Stimulated activated CD4-positive, alpha-beta T cell treated with anti-CD3 and anti-CD28 coated beads, Interleukin-12 subunit alpha, Interleukin-12 subunit beta, amount 100 ng/mL, for 24 hours (primary cell): ENCODE measurements at places on chromosomes 13 and 19.

DNA sequence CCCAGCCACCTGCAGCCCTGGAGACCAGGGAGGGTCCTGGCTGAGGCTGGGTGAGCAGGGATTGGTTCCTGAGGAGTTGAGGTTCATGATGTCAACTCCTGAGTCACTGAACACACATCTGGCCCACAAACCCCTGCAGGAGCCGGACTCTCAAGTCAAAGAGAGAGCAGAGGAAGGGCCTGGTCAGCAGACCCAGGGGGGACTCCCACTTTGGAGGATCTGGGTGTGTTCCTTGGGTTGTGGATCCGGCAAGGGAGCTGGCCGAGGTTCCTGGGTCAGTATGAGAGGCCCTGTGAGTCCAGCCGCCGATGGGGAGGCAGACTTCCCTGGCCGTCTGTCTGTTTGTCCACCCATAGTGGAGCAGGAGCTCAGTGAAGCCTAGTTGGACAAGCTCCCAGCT lies 4.0 kb downstream of the SLC7A10 start:
- no peak for DNase-seq

DNA sequence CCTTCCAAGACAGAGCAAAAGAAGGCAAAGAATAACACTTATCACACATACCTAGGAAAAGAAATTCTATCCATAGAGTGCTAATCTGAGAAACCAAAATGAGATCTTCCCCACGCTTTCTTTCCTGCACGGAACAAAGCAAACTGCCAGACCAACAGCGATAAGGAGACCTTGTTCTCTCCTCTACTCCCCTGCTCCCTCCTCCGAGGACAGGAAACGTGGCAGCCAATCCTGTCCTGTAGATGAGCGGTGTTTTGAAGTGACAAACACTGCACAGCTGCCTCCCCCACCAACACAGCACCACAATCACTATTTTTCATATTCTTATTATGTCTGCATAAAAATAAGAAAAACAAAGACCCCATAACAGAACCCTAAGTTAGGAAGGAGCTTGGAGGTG lies 113.9 kb upstream of the IRS2 start:
- DNase-seq: no peak

GRCh38 chr19:7355151-7355820 lies 6.5 kb downstream of the ARHGEF18 start:
- no peak for DNase-seq

GRCh38 chr19:37635076-37636056 lies 19.9 kb downstream of the ZFP30 start:
- no peak for DNase-seq

- no peak for DNase-seq
These were observed 194.0 kb upstream of the SLITRK1 start for GRCh38 chr13:84076280-84076679.

- no peak for DNase-seq
These were observed 5.1 kb downstream of the IGFLR1 start for GRCh38 chr19:35736913-35737886.

DNA sequence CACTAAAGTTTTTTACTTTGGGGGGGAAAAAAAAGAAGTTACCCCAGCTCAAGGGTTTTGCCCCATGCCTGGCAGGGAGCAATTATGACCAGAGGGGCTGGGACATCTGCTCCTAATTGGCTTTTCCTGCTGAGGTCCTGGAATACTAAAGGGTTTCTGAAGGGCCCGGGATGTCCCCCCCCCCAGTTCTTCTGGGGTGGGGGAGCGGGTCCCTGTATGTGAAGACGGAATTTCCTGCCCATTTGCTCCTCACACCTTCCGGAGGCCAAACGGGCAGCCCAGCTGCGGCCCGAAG lies 1.1 kb upstream of the DLL3 start:
- DNase-seq: no peak

- no peak for DNase-seq
These were observed 20.0 kb downstream of the SIN3B start for GRCh38 chr19:16849168-16849567.

DNA sequence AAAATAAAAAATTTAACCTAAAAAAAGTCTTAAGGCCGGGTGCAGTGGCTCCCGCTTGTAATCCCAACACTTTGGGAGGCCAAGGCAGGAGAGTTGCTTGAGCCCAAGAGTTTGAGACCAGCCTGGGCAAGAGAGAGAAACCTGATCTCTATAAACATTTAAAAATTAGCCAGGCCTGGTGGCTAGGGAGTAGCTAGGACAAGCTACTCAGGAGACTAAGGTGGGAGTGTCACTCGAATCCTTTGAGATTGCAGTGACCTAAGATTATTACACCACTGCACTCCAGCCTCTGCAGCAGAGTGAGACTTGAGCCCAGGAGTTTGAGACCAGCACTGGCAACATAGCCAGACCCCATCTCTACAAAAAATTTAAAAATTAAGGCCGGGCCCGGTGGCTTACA lies 1.1 kb downstream of the CCDC97 start:
- DNase-seq: no peak

- DNase-seq: no peak
These were observed 1378.2 kb upstream of the PCDH20 start for GRCh38 chr13:62793850-62794249.

DNA sequence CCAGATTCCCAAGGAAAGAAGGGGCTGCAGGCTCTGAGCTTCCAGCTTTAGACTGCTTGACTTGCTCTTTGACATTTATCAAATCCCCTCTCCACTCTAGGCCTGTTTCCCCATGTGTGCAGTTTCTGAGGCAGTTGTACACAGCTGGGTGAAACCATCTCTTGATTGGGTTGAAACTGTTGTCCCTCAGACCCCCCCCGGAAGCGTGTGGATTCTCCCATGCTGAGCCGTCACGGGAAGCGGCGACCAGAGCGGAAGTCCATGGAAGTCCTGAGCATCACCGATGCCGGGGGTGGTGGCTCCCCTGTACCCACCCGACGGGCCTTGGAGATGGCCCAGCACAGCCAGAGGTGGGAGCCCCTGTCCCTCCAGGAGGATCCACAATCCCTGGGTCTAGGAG lies 19.7 kb downstream of the BRSK1 start:
- no peak for DNase-seq

GRCh38 chr13:35841060-35841521 lies 290.1 kb downstream of the DCLK1 start:
- DNase-seq: no peak

DNA sequence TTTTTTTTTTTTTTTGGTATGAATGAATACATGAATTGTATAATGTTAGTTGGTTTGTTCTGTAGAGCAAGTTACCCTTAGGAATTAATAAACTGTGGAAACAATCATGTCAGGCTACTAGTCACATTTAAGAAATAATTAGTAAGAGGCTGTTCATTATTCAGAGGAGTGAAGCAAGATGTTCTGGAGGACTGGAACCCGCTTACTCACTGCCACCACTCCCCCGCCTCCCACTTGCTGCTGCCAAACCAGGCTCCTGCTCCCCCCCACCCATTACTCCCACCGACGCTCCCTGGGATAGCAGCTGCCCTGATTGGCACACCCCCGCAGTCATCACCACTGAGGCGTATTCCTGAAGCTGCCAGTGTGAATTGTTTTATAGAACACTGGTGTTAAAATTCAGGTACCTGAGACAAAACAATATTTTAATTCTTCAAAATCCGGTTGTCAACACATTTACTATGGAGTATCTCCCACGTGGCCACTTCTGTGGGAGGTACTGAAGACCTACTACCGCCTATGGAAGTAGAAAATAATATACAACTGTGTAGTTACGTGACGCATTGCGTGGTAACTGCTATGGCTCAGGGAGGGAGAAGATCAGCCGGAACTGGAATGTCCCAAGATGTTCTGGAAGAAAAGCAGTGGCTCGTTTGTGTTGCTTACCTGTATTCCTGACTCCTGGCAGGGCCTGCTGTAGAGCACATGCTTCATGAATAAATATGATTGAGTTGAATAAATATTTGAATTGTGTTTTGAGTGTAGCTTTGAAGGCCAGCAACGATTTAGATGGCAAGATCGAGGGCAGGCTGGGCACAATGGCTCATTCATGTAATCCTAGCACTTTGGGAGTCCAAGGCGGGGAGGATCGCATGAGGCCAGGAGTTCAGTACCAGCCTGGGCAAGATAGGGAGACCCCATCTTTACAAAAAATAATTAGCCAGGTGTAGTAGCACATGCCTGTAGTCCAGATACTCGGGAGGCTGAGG lies 1.7 kb downstream of the DPY19L3 start:
- no peak for DNase-seq

DNA sequence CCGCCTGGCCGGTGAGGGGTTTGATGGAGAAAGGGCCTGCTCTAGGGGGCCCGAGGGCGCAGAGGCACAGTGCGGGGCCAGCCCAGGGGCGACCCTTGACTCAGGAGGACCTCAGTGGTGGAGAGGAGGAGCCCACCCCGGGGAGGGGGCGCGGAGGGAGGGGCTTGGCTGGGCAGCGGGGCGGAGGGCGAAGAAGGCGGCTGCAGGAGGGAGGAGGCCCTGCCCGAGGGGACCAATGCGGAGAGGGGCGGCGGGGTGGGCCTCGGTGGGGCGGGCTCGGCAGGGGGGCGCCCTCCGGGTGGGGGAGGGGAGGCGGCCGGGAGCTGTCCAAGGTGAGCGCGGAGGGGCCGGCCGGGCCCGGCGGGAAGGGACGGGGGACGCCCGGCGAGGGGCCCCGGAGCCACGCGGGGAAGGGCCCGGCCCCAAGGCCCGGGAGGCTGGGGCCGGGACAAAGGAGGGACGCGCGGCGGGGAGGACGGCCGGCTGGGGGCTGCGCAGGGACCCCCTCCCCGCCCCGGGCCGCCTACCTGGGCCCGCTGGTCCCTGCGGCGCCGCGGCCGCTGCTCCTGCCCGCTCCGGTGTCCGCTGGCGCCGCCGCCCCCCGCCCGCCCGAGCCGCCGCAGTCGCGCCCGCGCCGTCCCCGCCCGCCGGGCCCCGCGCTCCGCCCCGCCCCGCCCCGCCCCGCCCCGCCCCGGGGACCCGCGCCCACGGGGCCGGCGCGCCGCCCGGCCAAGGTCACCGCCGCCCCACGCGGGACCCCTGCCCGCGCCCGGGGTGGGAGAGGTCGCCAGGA lies at the start of gene DIRAS1:
TSS of gene DIRAS1 (minus strand) at position 596 of the 793 bp plus-strand sequence. CDS start 3,566 bp downstream, outside the sequence.
- no peak for DNase-seq

DNA sequence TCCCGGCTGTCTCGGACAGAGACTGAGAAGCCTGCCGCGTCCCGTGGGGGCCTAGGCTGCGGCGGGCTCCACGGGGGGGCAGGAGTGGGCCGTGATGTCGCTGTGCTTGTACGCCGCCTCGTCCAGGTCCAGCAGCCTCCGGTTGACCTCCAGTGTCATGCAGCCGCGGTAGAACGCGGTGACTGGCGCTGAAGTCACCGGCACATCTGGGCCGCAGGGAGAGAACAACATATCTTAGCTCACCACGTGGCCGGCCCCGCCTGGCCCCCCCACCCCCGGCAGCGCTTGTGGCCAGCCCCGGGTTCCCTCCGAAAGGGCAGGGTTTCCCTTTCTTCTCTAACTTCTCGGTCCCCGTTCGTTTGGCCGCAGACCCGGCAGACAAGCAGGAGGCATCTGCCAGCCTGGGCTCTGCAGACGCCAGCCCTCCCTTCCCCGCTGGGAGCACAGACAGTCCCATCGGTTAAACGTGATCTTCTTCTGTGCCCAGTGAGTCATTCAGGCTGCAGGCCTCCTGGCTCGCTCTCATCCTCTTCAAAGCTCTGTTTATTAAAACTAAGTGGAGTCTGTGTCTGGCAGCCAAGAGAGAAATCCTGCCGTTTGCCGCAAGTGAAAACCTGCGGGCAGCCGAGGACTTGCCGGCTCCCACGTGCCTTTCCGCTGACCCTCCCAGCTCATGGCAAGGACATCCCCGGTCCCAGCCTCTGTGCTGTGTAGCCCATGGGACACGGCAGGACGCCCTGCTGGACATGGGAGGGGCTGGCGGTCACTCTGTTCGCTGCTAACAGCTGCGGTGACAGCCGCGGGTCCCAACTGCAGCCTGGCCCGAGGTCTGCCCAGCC lies 42.8 kb downstream of the GAS6 start:
- no peak for DNase-seq

GRCh38 chr19:48817585-48818124 lies 6.8 kb upstream of the BCAT2 start:
- no peak for DNase-seq

DNA sequence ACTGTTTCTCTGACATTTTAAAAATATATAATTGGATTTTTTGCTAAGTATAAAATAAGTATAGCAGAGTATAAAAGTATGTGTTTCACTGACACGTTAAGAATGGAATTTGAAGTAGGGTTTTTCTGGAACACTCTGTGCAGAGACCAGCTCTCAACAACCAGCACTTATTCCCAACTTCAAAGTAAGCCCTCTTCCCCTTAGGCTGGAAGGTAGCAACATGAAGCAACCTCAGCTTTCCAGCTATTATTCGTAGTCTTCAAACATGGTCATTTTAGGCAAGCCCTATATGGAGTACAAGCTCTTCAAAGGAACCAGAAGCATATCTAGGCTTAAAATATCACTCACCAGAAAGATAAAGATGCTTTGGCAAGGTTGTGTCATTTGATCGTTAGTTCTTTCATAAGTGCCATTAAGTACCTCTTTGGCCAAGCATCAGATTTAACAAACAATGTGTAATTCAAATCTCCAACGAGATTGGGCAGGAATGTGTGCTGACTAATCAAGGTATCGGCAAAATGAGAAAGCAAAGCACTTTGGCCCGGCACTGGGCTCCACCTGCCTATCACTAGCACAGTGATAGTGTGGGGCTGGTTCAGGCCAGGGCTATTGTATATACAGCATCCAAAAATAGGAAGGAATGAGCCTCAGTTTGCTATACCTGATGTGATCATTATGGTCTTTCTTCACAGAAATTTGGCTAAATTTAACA lies 95.9 kb upstream of the FREM2 start:
- no peak for DNase-seq

DNA sequence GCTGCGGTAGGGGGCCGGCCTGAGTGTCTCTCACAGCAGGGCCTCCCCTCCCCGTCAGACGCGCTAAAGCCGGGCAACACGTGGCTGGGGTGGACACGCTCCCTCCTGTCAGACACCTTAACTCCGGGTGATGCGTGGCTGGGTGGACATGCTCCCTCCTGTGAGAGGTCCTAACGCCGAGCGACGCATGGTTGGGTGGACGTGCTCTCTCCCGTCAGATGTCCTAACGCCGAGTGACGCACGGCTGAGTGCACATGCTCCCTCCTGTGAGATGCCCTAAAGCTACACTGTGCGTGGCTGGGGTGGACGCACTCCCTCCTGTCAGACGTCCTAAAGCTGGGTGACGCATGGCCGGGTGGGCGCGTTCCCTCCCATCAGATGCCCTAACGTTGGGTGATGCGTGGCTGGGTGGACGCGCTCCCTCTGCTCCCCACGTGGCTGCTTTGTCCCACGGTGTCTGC lies 126.1 kb upstream of the MCF2L start:
- DNase-seq: no peak

- no peak for DNase-seq
These were observed 14.3 kb downstream of the IER2 start for GRCh38 chr19:13164343-13165161.

- no peak for DNase-seq
These were observed 1034.7 kb downstream of the SLITRK1 start for GRCh38 chr13:82847595-82847994.

DNA sequence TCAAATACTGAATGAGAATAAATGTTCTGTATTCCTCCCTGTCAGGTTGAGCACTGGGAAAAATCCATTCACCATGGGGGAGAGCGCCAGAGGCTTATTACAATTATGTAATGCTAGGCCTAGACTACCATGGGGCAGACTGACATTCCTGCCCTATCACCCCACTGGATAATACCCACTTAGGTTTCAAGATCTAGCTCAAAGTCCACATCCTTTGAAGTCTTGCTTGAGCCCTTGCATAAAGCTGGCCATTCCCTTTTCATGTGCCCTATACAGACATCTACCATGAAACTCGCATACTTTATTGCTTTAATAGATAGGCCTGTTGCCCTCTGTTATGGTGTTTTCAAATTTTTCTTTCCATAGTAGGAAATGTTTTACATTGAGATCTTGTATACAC lies 149.3 kb downstream of the RGCC start:
- DNase-seq: no peak
